Bronchial epithelial cell (primary cell): ENCODE measurements at places on chromosomes 4 and X. TPM values are rescaled to one million over a fixed set of nuclear protein-coding genes. Genes with fewer than 3 reads are reported as not detected.

The CXCL13 gene
- not detected in 2 replicates for total RNA-seq

DNA sequence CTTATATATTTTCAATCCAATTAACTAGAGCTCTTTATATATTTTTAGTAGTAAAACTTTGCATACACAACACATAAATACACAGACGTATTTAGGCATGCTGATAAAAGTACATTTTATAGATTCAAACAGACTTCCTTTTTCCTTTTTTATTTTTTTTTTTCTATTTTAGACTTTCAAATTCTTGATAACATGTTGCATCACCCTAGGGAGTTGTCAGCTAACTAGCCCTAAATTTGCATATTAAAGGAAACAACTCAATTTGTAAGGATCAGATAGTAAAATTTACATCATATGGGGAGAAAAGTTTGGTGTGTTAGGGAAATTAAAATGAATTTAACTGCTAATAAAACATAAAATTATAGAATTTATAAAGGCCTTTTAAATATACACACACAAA, 47.4 kb upstream of the APOOL start:
- no peak for DNase-seq

DNA sequence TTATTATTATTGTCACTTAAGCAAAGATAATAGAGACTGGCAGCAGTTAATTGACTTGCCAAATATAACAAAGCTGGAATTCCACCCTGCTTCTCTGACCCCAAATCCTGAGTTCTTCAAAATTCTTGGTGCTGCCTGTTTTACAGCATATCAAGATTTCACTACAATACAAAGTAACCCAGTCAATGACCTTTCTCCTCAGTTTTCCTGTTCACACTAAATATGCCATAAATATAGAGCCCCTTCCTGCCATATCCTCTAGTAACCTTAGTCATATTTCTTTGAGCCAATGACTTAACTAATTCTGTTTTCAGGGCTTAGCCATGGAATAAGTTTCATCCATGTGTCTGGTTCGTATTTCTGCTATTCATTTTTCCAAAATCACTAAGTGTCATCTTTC, 315.3 kb upstream of the HS3ST1 start:
- no peak for DNase-seq

GRCh38 chr4:113662581-113662980, 99.0 kb downstream of the CAMK2D start:
- no peak for DNase-seq

The FAAH2 gene
- 4.7 and 6.3 TPM in 2 replicates for total RNA-seq

DNA sequence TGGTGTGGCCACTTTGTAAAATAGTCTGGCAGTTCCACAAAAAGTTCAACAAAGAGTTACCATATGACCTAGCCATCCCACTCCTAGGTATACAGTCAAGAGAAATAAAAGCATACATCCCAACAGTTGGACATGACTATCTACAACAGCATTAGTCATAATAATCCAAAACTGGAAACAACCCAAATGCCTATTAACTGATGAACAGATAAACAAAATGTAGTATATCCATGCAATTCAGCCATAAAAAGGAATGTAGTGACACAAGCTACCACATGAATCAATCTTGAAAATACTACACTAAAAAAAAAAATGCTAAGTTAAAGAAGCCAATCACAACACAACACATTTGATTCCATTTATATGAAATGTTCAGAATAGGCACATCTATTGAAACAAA, 16.1 kb downstream of the MED14 start:
- peak; percentile 76 for DNase-seq

The AREG gene
- total RNA-seq: 197 and 272 TPM in 2 replicates

DNA sequence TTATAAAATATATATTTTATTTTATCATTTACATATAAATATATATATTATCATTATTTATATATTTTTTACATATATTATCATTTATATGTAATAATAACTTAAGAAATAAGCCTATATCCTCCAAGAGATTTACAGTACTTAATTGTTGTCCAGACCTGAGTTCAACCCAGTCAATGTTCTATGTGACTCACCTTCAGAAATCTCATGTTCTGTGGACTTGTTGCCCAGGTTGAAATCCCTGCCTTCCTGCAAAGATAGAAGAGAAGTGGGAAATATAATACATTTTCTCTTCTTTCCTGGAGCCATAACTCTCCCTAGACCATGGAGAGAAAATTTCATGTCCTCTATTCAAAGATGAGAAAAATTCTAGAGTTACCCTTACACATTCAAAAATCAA, 247.3 kb downstream of the PARM1 start:
- DNase-seq: peak; percentile 7

DNA sequence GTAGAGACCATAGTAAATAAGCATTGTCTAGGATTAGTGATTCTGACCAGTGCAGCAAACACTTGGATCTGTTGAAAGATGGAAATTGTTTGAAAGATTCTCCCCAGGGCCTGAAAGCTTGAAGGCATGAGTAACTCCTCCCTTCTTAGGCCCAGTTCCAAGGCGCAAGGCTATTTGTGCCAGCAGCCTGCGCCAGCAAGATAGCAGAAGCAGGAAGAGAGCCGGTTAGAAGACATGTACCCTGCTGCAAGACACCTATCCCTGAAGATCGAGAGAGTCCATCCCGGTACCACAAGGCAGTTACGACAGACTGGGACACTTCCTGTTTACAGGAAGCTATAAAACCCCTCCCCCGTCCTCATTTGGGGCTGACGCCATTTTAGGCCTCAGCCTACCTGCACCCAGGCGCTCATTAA, 72.4 kb upstream of the JADE1 start:
- DNase-seq: no peak

The ARHGAP36 gene
- total RNA-seq: not detected in 2 replicates

- DNase-seq: peak; percentile 4
Observed at GRCh38 chrX:85627363-85627762, 247.9 kb upstream of the POF1B start.
